Osteocyte (in vitro differentiated cells): ENCODE measurements at places on chromosomes 6 and 20. TPM values are rescaled to one million over a fixed set of nuclear protein-coding genes. Genes with fewer than 3 reads are reported as not detected.

The DEFB112 gene
- total RNA-seq = not detected in 2 replicates

The KIF13A gene
- 47.5 and 51.0 TPM in 2 replicates for total RNA-seq

The COL12A1 gene
- total RNA-seq = 2,335 and 2,423 TPM in 2 replicates

- H3K27me3 ChIP-seq = no peaks in the 10 kb centered on the region
- no peak for DNase-seq
- no peak overlapping the region for H3K27ac ChIP-seq
- H3K36me3 ChIP-seq = peaks cover 2% of the 10 kb centered on the region
Measured at GRCh38 chr6:7135755-7136154, 28.0 kb downstream of the RREB1 start.

DNA sequence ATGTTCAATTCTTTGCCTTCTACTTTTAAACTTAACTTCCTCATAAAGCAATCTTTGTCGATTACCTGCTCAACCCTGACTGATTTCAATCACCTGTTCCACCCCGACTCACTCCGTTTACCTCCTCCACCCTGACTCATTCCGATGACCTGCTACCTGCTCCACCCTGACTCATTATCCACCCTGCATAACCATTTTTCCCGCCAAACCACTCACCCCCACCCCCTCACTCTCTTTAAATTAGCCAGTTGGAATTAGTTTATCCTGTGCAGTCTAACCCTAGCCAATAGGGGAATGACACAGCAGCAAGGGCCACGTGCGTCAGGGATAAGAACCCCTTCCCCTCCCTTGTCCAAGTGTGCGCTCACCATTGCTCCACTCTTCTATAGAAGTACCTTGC is 56.7 kb upstream of the MRAP2 start:
- H3K4me3 ChIP-seq = no peak overlapping the region
- peaks cover 21% of the 10 kb centered on the region for H3K27me3 ChIP-seq
- no peak for DNase-seq
- peaks cover 3% of the 10 kb centered on the region for H3K4me1 ChIP-seq
- H3K36me3 ChIP-seq = peaks cover 2% of the 10 kb centered on the region
- H3K27ac ChIP-seq = no peak overlapping the region

- no peaks in the 10 kb centered on the region for H3K36me3 ChIP-seq
- no peak overlapping the region for H3K4me3 ChIP-seq
- DNase-seq = no peak
- H3K27ac ChIP-seq = no peak overlapping the region
- no peaks in the 10 kb centered on the region for H3K4me1 ChIP-seq
Measured at GRCh38 chr6:90820436-90820835, 233.6 kb upstream of the MAP3K7 start.

DNA sequence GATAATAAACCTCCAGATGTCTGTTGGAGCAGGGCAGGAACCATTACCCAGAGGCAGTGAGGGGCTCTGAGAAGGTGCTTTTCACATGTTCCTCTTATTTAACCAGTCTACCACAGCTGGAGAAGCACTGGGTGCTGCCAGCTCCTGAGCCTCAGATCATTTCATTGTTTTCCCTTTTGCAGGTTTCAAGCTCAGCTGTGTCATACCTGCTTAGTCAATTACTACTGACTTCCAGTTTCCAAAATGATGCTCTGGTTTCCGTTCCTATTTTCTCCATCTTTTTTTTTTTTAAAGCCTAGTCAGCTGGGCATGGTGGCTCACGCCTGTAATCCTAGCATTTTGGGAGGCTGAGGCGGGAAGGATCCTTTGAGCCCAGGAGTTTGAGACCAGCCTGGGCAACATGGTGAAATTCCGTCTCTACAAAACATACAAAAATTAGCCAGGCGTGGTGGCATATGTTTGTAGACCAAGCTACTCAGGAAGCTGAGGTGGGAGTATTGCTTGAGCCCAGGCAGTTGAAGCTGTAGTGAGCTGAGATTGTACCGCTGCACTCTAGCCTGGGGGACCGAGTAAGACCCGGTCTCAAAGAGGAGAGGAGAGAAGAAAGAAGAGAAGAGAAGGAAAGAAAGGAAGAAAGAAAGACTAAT is 6.7 kb downstream of the FLOT1 start:
- H3K4me3 ChIP-seq = no peak overlapping the region
- H3K4me1 ChIP-seq = peaks cover 18% of the 10 kb centered on the region
- H3K27ac ChIP-seq = no peak overlapping the region
- no peak for DNase-seq
- H3K36me3 ChIP-seq = peaks cover 46% of the 10 kb centered on the region
